ENCODE measurements at places on chromosomes 4 and X.
A peak's percentile ranks its signal among the peaks of the same experiment; 100 is the strongest.

DNA sequence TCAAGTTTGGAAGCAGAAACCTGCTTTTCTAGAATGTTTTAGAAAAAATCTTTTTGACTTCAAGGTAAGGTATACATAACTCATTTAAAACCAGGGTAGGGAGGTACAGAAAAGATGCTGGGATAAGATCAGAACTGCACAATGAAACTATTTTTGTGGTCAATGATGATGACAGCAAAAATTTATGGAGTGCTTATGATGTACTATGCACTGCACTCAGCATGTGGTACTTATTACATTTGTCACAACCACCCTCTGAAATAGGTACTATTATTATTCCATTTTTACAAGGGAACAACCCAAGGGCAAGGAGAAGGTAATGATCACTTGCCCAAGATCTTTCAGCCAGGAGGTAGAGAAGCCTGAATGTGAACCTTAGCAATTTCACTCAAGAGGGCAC lies 8.0 kb downstream of the GPM6B start:
- DNase-seq, result no peak

GRCh38 chr4:54541426-54542118 lies 116.2 kb upstream of the KIT start:
- no peak for DNase-seq

DNA sequence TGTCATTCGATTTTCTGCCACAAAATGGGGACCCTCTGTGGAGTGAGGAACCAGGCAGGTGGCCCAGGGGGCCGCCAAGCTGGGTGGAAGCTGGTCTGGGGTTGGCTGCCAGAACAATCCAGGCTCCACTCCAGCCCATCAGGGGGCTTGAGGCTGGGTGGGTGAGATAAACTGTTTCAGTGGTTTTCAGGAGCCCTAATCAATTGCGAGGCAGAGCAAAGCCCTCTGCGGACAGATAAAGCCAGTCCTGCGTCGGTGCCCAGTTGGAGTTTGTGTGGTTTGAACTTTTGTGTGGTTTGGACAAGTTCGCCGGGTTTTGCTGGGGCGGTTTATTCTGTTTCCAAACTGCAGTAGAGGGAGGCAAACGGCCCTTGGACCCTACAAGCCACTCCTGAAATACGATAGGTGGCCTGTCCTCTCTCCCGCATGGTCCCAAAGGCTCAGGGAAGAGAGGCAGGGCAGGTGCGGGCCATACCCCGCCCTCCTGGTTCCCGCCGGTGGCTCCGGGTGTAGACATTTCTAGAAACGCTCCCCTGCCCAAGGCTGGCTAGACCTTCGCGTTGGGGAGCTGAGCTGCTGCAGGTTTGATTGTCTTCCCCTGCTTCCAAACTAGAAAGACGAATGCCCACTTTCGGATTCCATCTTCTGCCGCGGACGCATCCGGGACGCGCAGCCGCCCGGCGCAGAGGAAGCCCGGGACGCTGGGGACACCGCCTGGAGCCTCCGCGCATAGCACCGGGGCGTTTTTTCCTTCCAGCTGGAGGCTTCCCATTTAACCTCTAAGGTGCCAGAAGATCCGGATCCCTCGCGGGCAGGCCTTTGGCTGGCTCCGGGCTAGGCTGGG lies 169.0 kb upstream of the BCOR start:
- peak; percentile 12 for DNase-seq

DNA sequence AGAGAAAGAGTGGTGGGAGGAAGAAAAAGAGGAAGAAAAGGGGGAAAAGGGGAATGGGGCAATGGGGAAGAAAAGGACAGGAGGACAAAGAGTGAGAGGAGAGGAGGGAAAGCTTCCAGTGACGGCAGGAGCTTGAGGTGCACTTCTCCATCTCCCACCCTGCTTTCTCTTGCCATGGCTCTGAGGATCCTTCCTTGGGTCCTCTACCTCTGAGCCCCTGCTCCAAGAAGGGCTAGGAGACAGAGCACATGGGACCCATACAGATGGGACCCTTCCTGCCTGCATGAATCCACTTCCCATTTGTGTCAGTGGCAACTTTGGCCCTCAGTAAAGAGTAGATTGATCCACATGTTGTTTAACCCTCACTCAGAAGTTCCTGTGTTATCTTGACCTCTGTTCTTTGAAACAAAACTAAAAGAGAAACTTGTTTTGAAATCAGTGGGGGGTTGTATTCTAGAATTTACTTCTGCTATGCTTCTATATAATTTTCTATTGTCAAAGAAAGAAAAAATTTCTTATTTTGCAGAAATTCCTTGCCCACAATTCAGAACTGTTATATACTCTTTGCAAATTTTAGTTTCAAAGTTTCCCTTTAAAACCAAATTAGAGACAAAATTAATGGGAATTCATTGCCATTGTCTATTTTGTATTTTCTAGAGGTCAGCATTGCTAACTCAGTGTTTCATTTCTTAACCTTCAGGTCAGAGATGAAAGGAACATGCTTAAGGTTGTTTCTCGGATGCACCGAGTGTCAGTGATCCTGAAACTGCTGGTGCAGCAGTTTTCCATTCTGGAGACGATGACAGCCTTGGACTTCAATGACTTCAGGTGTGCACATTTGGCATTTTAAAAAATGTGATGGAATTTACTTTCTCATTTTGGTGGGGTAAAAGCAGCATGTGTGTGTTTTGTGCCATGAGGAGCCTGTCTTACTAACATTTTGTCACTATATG lies 5.0 kb downstream of the TDO2 start:
- no peak for DNase-seq

DNA sequence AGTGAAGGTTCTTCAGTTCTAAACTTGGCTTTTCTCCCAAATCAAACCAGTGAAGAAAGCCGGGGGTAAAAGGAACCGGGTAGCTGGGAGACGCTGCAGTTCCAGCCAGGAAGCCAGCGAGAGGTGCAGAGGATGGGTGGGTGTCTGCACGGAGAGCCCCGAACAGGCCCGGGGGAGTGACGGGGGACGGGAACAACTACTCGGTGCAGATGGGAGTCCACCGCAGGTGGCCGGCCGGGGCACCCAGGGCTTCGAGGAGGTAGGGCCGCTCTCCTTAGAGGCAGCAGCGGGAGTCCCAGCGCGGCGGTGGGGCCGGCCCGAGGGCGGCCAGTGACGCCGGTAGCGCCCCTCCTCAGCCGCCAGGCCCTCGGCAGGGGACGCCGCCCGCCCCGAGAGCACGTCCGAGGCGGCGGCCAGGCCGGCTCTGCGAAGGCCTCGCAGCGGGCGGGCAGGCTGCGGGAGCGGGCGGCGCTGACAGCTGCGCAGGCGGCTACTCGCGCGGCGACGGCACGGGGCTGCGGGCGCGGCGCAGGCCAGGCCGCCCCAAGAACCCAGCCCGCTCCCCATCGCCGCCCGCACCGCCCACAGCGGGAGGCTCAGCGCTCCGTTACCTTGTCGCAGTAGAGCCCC lies 449 bp downstream of the FBXL5 start:
- DNase-seq, result no peak

GRCh38 chr4:146275370-146275769 lies 61.0 kb downstream of the REELD1 start:
- no peak for DNase-seq

GRCh38 chr4:173518425-173519102 lies 11.5 kb downstream of the HAND2 start:
- DNase-seq, result no peak

- DNase-seq, result no peak
These were observed 81.7 kb downstream of the EGF start for GRCh38 chr4:109994415-109994827.

GRCh38 chr4:11505221-11505971 lies 76.7 kb upstream of the HS3ST1 start:
- no peak for DNase-seq

DNA sequence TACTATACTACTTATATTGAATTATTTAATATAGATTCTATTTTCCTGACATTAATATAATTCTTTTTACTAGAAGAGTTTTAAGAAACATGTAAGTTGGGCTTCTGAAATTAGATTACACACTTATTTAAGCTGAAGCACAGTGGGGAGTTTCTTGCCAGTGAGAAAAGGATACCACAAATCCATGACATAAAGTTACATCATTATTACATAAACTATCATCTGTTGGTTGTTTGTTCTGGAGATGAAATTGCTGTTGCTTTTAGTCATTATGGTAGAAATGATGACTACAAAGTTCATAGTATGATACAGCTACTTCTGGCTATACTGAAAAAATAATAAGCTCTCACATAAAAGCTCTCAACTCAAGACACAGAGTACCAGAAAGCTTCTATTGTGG lies 880.4 kb downstream of the PCDH18 start:
- no peak for DNase-seq

DNA sequence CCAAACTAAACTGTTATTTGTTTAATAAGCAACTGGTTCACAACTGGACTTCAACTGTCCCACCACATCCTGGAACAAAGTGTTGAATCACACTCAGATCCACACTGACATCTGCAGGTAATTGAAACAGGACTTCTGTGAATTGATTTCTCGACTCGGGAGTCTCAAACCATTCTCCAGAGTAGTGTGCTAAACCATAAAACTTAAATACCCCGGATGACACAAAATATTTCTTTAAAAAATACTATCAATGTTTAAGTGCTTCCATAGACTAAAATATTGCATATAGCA lies 95.4 kb upstream of the PLAC1 start:
- peak; percentile 19 for DNase-seq

DNA sequence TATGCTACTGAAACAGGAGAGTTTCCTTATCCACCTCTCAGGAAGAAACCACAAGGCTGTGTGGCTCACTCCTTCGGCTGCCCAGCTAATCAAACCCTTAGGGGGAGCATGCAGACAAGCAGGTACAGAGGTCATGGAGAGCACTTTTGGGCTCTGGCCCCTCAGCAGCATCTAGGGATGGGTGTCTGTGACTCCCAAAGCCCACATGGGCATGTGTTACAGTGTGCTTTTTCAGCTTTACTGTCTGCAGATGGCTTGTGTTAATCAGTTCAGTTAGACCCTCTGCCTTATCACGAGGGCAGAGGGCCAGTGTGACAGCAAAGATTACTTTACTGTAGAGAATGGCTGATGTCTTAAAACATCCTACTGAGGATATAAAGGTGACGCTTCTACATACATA lies 447.4 kb downstream of the PCDH10 start:
- DNase-seq, result no peak

- DNase-seq, result no peak
These were observed 650.0 kb upstream of the BOD1L1 start for GRCh38 chr4:14277505-14277904.

DNA sequence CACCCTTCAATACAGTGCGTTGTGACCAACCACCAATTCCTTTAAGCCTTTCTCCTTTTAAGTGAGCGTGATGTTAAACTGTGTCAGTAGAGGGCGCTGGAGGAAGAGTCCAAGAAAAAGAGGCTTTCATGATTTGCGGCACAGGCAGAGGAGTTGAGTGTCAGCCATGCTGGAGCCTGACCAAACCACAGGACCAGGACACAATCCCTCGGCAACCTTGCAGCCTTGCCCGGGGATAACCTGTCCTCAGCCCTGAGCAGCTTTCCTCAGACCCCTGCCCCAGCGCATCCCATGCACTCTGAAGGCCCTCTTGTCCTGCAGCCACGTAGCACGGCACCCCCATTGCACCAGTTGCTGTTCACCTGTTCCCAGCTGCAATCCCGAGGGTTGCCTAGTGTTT lies 53.5 kb upstream of the SMIM31 start:
- no peak for DNase-seq

DNA sequence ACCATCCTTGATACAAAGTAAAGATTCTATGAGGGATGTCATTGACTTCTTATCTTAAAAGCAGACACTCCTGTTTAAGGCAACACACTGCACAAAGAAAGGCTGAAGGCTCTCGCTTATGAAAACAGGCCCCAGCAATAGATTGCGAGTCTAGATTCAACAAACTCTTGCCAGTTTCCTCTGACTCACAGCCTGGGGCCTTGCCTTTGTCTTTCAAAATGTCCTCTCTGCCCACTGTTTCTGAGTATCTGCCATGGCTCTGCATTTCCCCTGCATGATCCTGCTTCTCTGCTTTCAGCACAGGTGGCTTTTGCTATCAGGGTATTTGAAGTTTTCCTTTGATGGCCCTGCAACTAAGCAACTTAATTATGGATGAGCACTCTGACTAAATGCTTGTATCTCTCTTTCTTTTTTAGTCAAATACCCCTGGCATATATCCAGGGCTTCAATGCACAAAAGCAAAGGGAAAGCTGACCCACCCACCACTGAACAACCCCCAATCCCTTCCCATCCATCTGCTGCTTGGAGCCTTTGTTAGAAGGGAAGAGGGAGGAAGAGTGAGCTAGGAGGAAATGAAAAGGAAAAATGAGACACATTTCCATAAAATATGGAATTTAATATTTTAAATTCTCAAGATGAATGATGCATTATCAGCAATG lies 32.2 kb downstream of the NDP start:
- DNase-seq, result no peak

GRCh38 chr4:151316645-151317044 lies 8.8 kb downstream of the SH3D19 start:
- no peak for DNase-seq

DNA sequence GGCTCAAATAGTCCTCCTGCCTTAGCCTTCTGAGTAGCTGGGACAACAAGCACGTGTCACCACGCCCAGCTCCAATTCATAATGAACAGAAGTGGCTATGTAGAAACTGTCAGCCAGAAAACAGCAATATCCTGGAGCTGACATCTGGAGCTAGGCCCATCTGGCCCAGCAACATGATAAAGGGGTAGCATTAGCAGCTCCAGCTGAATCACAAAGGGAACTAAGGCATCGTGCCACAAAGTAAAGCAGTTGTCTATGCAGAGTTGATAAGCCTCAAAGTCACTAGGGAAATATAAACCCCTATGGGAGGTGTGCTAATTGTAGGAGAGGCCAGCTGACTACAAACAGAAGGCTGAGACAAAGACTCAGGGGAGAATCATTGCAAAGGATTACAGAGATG lies 270.5 kb upstream of the GPC4 start:
- no peak for DNase-seq

DNA sequence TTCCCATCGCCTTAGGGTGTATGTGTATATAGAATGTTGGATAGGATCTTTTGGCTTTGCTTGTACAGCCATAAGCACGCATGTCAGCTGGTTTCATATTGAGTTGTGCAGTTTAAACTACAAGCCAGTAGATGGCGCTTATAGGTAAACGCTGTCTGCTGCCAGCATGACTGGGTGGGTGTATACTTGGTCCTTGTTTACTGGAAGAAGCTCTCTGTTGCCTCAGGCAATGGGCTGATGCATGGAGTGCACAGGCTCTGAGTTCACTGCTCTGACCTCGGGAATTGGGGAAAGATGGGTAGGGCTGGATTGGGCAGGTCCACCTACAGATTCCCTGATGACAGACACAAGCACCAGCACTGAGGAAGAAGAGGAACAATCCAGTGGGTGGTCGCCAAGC lies 831.5 kb downstream of the STIM2 start:
- DNase-seq, result peak; percentile 2

DNA sequence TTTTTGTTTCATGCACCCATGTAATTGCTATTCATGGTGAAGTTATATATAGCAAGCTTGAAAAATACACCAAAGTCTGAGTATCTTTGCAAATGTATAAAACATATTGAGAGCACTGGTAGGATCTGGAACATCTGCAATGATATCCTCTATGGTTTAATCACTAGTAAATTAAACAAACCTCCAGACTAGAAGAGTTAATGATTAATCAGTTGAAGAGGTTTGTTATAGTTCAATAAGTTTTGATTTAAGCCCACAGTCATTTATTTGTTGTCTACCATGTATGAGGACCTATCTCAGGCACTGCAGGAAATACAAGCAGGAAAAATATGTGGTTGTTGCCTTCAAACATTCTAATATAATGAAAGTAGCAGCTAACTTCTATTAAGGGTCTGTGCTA lies 16.5 kb downstream of the CYBB start:
- DNase-seq, result no peak
